ENCODE measurements at places on chromosomes 4 and X.

DNA sequence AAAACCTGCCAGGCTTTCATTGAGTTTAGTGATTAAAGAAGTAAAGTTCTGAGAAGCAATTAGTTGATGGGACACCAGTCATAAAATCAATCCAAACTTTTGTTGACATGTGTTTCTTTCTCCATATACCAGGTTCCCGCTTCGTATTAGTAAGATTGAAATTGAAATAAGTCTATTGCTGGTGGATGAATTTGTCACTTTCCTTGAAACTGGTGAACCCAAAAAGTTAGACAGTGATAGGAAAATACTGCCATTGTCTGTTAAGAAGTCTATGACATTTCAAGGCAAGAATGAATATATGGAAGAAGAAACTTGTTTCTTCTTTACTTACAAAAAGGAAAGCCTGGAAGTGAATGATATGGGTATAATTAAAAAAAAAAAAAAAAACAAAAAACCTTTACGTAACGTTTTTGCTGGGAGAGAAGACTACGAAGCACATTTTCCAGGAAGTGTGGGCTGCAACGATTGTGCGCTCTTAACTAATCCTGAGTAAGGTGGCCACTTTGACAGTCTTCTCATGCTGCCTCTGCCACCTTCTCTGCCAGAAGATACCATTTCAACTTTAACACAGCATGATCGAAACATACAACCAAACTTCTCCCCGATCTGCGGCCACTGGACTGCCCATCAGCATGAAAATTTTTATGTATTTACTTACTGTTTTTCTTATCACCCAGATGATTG lies at the start of gene CD40LG:
Gene CD40LG (plus strand): TSS at position 482 of the 684 bp plus-strand sequence. CDS start 91 bp downstream, at position 573.
- DNase-seq: no peak

DNA sequence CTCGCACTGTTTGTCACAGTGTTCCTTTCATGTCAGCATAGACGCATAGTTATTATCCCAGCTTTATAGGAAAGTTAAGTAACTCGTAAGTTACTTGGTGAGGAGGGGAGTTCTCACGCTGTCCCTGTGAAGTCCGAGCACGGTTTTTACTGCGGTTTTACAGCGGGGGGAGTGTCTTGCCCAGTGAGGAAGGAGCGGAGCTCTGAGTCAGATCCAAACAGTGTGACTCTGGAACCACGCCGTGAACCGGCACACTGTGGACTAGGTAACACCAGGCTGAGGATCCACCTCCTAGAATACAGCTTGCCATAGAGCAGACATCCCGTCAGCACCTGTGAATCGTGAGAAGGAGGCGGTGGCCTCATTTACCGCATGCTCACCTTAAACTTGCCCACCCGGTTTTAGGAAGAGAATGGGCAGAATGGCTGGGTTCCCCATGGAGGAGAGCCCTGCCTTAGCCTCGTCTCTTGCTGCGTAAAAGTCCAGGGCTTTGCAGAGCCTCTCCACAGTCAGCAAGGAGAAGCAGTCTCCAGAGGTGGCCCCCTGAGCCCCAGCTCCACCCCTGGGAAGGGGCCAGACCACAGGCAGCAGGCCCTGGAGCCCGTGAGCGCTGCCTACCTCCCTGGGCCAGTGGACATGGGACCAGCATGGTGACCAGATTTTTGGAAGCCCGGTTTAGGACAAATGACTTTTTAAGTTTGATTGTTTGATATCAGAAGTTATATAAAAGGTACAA lies 40.2 kb upstream of the HGFAC start:
- DNase-seq: no peak

- no peak for DNase-seq
Measured at GRCh38 chrX:23854945-23855344, 52.8 kb downstream of the APOO start.

DNA sequence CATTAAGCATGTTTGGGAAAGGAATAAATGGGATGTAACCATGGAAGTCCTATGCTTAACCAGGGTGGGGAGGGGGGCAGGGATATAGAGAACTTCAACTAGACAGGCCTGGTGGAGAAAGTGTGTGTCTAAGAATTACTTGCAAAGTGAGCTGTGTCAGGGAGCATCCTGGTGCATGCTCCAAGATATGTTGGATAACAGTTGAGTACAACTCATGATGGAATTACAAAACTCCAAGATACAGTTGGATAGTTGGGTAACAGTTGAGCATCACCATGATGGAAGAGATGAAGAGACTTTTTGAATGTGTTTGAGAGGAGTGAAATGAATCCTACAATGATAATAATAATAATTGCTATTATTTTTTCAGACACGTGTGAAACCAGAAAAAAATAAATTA lies 26.1 kb upstream of the ACSL1 start:
- DNase-seq: no peak

DNA sequence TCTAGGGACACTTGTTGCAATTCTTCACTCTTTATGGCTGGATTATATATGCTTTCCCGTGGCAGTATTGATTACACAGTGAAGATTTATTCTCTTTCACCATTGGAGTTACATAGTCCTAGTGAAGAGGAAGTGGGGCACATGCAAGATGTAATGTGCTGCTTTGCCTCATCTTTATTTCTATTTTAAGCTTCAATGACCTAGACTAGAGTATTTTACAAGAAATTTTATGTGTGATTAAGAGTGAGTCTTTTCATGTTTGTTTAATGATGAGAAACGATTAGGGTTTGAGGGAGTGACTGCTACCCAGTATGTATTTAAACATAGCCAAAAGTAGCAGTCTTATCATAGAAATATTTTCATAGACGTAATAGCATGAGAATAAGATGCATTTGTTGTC lies 30.8 kb downstream of the DIAPH2 start:
- no peak for DNase-seq

DNA sequence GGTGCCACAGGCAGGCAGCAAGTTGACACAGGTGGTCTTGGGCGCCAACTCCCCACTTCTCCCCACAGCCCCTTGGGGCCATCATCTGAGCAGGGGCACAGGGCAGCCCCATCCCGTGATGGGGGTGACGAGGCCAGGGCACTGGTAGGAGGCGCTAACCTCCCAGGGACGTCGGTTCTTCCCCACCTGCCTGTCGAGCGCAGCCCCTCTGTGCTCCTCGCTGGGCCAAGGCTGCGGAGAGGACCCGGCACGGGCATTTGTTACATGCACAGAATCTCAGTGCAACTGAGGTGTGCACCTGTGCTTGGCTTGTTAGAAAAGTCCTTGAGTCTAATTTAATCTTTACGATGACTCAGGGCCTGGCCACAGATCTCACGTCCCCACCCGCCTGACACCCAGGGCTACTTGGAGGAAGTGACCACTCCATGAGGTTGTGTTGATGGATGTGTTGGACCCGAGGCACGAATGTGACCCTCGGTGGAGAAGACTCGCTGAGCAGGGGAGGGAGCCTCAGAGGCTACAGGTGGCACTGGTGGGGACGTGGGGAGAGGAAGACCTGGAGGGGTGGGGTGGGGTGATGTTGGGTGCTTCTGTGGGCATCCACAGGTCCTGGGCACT lies 3.1 kb upstream of the SH3TC1 start:
- no peak for DNase-seq

- no peak for DNase-seq
Measured at GRCh38 chrX:21408307-21408706, 34.1 kb downstream of the CNKSR2 start.

DNA sequence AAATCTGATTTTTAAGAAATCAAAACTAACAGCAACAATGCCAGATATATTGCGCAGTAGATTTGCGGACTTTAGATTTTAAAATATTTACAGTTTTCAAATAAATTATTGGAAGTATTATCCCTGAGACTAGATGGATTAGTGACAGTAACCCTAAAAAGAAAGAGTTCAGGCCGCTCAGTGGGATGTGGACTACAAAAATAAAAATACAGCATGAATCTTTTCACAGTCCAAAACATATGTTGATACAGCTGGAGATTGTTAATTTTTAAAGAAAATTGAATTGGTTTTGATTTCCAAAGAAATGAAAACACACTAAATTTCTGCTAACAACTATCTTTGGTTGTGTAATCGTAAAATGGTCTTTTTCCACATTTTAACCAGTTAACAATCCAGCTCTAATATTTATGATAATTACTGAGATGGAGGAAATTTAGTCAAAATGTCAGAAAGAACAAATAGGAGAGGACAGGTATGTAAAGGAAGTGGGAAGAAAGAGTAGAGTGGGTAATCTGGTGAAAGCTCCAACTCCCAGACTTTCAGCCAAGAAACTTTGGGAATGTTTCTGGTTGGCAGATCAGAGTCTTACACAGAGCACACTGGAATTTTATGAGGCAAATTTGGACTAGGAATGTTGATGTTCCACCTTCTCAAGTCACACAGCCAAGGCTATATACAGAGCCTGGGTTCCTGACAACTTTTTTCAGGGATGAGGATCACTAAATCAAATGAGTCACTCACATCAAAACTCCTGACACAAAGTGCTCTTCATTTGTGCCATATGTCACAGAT lies 15.1 kb downstream of the C4orf36 start:
- DNase-seq: no peak

GRCh38 chr4:85210353-85210752 lies 243.9 kb upstream of the WDFY3 start:
- no peak for DNase-seq

GRCh38 chrX:96224279-96224678 lies 460.4 kb upstream of the DIAPH2 start:
- no peak for DNase-seq

- no peak for DNase-seq
Measured at GRCh38 chr4:124997991-124998390, 285.5 kb upstream of the ANKRD50 start.

GRCh38 chr4:167955006-167955405 lies 137.3 kb upstream of the ANXA10 start:
- no peak for DNase-seq

GRCh38 chrX:130523460-130524394 lies 121.9 kb downstream of the RBMX2 start:
- DNase-seq: no peak

- DNase-seq: no peak
Measured at GRCh38 chrX:67346667-67347066, 197.2 kb upstream of the AR start.

GRCh38 chr4:186058253-186058979 lies 10.5 kb upstream of the TLR3 start:
- DNase-seq: no peak

GRCh38 chr4:145703850-145704497 lies 24.0 kb downstream of the C4orf51 start:
- no peak for DNase-seq

- no peak for DNase-seq
Measured at GRCh38 chr4:93066749-93067148, 761.8 kb upstream of the ATOH1 start.

DNA sequence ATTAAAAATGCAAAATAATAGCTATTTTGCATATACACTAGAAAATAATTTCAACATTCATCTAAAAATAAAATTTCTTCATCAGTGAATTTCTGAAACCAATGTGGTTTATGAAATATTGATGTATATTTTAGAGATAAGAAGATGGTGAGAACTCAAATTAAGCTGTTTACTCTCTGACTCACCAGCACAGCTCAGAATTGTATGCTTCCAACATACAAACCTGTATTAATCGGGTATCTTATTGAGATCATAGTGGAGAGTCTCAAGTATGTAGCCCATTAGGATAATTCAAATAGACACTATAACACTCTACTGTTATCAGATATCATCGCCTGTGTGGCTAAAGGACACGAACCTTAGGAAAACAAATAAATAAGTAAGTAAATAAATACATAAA lies 899.5 kb upstream of the INTU start:
- no peak for DNase-seq

- DNase-seq: no peak
Measured at GRCh38 chr4:73815145-73815544, 21.3 kb upstream of the CXCL6 start.
